Right lobe of liver (tissue), 6 donors: ENCODE measurements at places on chromosomes 7 and 10. TPM values are rescaled to one million over a fixed set of nuclear protein-coding genes. Genes with fewer than 3 reads are reported as not detected.

Gene BRI3
- 44.7 TPM for total RNA-seq

DNA sequence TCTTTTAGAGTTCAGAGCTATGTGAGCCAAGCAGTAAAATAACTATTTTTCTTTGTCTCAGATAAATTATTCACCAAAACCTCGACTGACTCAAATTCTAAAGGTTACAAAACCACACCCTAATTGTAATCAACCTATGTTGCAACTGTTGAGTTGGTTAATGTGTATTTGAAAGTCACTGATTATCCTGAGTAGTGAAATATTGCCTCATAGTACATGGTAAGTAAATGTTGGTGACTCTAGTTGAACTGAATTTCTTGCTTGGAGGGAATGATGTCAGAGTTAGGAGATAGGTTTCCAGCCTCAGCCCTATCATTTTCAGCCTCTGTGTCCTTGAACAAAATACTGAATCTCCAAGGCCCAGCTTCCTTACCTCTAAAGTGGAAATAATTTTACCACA lies 3.0 kb upstream of the CYP2C18 start:
- DNase-seq = no peak

- no peak for DNase-seq
Observed at GRCh38 chr10:43867667-43868565, 219.2 kb upstream of the ZNF32 start.

DNA sequence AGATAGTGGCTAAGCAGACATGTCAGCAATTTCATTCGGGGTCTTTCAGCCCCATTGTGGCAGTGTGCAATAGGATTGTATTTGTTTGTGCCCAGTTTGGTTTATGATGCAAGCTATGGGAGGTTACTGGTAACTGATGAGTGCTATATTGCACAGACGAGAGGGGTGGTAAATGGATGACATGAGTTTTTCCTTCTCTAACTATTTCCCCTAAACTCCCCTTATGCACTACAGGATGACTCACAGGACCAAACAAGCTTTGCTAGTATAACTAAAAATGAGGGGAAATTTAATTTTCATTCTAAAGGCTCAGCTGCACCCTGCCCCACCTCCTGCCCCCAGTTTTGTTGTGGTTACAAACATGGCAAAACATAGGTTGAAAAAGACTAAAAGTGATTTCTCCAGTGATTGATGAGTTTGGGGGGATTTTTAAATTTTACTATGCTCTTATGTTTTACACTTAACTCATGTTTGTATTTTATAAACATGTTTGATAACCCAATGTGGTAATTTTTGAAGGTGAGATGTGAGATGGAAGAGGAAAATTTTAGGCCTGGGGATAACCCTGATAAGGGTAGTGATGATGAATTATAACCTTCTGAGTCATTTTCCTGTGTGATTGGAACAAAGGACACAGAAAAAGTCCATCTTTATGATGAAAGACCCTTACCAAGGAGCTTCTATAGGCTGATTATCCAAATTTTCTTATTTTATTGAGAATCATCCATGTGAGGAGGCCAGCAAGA lies 60.8 kb upstream of the NAMPT start:
- no peak for DNase-seq

DNA sequence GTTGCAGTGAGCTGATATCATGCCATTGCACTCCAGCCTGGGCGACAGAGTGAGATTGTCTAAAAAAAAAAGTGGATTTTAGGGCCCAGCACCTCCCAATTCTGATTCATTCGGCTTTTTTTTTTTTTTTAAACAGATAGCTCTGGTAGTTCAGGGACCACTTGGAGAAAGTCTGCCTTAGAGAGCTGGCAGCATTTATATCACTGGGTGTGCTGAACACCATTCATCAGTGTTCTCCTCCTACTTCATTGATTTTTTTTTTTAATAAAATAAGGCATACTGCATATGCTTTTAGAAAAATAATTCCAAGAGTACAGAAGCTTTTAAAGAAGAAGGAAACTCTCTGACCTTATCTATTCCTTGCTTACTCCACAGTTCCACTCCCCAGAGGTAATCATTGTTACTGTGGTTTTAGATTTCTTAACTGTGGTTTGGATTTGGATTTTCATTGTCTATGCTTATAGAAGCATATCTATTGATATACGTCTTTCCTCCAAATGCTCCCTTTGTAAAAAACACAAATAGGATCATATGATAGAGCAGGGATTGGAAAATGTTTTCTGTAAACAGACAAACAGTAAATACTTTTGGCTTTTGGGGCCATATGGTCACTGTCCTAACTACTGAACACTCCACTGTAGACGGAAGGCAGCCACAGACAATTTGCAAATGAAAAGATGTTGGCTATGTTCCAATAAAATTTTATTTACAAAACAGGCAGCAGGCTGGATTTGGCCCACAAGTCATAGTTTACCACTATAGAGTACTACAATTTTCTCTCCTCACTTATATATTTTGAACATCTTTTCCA lies 21.1 kb upstream of the SAR1A start:
- DNase-seq = no peak

GRCh38 chr10:63331586-63331985 lies 134.2 kb downstream of the JMJD1C start:
- DNase-seq = no peak

- peak; percentile 67 for DNase-seq
Observed at GRCh38 chr7:81769891-81770727, at the start of gene HGF. Gene HGF, minus strand, starts transcription at chr7:81770047. Its CDS starts 76 bp downstream, at chr7:81769971.

Gene KIAA1549
- 0.74 TPM for total RNA-seq

- no peak for DNase-seq
Observed at GRCh38 chr7:75667938-75668337, 70.8 kb downstream of the HIP1 start.

DNA sequence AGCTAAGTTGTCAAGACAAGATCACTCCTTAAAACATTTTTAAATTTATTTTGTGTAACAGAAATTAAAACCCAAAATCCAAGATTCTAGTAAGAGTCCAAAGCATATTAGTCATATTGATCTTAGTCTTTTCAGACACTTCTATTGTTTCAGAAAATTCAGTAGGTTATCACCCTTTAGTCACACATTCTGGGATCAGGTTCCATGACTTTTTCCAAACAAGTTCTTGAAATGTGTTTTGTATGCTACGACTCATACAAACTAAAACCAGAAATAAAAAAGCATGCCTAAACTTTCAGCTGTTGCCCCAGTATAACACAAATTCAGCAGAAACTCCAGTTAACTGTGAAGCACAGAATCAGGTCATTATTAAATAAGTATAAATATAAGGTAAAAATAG lies 10.7 kb downstream of the SEMA3D start:
- DNase-seq = no peak

GRCh38 chr10:49290607-49291006 lies 8.4 kb upstream of the C10orf71 start:
- no peak for DNase-seq

Gene HHEX
- 29.3 TPM for total RNA-seq

DNA sequence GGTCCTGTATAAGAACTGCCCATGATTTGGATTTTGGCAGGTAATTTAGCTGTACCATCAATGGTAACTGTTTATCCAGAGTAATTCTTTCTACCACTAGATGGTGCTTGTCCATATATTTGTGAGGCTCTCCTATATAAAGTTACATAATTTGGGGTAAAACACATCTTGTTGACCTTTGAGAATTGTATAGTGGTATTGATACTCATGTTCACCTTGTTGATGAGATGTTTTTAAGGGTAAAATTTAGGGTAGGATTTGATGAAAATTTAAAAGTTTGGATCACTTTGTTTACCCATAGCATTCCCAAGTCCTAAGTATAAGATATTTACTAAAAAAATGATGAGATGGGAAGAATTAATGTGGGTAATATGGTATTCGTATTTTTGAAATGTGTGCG lies 31.6 kb downstream of the ST7 start:
- no peak for DNase-seq

- DNase-seq = no peak
Observed at GRCh38 chr7:22806752-22807151, 15.9 kb downstream of the TOMM7 start.

GRCh38 chr10:102358712-102359382 lies 36.7 kb upstream of the NFKB2 start:
- DNase-seq = no peak

DNA sequence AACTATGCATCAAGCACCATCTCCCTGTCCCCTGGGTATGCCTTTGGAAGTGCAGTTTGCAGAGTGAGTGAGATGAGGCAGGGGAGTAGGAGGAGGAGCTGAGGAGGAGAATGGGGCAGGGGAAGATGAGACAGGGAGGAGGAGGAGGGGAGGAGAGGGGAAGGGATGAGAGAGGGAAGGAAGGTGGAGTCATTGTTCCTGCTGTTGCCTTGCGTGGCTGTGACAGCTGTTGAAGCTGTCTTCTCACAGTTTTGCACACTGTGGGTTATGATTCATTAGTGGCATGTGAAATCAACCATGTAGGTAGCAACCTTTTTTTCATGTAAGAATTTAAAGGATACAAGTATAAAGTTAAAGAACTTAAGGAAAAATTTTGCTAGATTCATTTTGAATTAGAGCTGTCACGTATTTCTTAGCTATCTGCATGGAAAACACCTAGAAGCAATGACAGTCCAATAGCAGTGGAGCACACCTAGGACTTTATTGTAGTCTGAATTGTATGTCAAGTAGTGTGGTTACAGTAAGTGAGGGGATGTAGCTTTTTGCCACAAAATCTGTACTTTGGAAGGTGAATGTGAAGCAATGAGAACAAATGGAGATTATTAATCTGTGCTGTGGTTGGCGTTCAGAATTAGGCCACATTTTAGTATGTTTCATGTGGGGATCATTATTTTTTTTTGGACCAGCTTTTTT lies 21.7 kb downstream of the CCM2 start:
- DNase-seq = no peak

DNA sequence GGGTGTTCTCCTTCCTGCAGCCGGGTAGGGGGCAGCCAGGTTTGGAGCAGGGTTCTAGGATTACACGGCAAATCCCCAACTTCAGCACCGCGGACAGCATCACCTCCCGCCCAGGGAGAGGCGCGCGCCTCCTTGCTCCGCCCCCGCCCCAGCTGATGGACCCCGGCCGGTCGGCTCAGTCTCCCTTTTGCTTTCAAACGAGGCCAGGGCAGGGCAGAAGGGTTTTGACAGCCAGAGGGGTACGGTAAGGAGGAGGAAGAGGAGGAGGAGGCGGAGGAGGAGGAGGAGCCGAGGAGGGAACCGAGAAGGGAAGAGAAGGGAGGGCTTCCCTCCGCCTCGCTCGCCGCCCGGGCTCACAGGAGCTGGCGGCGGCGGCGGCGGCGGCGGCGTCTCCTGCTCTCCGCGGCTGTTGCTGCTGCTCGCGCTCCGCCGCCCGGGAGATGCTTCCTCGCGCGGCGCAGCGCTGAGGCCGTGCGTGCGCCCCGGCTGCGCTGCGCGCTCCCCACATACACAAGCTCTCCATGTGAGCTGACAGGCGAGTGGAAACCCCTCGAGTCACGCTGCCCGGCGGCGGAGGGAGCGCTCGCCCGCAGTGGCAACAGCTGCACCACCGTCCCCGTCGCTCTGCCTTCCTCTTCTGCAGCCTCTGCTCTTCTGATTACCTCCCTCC lies 615 bp upstream of the CNTNAP2 start:
- no peak for DNase-seq

Gene PIK3AP1
- total RNA-seq = 197 TPM

- DNase-seq = peak; percentile 62
Observed at GRCh38 chr10:98446151-98446660, 529 bp downstream of the HPS1 start.

DNA sequence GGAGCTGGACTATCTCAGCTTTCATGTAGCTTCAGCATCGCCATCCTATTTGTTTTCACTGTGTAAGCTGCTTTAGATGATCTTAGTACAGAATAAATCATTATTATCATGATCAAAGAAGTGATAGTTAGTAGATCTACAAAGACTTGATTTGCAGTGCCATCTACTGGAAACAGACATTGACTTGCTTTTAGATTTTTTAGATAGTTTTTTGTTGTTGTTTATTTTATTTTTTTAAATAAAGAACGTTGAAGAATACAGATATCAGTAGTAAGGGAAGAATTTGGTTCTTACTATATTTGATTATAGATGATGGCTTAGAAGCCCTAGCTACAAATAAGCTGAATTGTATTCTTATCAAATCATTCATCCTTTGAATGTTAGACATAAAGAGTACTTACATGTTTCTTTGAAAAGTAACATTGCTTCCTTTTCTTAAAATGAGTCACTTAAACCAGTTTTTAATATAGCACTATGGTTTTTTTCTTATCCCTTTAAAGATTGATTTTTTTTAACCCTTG lies 6.3 kb upstream of the SFMBT2 start:
- no peak for DNase-seq

DNA sequence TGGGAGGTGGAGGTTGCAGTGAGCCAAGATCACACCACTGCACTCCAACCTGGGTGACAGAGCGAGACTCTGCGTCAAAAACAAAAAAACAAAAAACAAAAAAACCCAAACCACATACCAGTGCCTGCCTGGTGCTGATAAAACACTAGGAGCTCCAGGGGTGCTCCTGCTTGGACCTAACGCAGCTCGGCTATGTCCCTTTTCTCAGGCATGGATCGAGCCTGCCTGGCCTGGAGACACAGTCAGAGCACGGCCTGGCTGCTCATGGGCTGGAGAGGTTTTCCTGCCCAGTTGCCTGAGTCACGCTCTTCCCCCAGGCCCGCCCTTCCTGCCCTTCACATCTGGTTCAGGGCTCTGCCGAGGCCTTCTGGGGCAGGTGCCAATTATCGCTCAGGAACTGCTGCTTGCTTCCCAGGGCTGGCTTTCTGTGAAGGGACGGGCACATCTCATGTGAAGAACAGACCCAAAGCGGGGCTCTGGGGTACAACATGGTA lies 12.6 kb upstream of the NPFFR1 start:
- no peak for DNase-seq

Gene IQCE
- total RNA-seq = 6.4 TPM

Gene LAMB1
- 56.0 TPM for total RNA-seq

Gene FANK1
- not detected for total RNA-seq

Gene ACSL5
- total RNA-seq = 77.2 TPM

DNA sequence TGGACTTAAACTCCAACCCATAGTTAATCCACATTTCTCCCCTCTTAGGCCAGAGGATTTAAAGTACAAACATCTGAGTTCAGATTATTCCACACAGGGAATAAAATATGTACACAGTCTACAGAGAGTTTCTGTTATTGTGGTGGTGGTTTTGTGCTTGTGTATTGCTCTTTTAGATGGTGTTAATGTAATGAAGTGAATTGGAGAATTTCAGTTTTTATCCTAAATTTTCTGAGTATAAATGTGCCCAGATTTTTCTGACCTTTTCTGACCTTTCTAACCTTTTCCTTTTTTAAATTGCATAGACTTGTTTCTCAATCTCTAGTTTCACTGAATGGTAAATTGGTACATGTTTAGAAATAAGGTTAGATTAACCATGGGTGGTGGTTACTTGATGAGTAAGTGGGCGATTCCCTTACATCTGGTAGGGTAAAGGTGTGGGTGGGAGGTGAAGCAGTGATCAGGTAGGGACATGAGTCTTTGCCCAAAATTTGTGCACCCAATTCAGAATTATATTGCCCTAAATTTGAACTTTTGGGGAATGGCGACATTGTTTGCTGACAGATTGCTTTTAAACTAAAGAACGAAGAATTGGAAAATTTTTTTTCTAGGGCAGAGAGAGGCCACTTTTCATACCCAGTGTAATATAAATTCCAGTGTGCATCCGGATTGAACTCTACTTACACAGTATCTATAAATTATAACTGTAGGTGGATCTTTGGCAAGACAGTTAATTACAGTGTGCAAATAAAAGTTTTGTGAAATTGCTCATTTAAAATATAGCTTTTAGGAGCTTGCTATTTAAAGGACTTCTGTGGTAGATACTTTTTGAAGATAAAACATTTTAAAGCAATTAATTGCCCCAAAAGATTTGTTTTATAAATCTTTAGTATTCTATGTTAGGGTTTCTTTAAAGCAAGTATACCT lies 62.2 kb downstream of the ST7 start:
- no peak for DNase-seq
